Chondrocyte (in vitro differentiated cells): ENCODE measurements at places on chromosomes 16 and 17. TPM values are rescaled to one million over a fixed set of nuclear protein-coding genes. Genes with fewer than 3 reads are reported as not detected.

Gene PLLP
- total RNA-seq, result 0.02 TPM in 1 of 3 replicates, not detected in the others

Gene ICAM2
- total RNA-seq, result not detected in 3 replicates

Gene CDH3
- 1.1 to 1.6 TPM (median 1.4 TPM) in 3 replicates for total RNA-seq

GRCh38 chr17:56735842-56736241, 97.9 kb downstream of the C17orf67 start:
- peaks cover 5% of the 10 kb centered on the region for H3K27me3 ChIP-seq
- peaks cover 11% of the 10 kb centered on the region for H3K4me1 ChIP-seq
- H3K4me3 ChIP-seq, result no peak overlapping the region
- no peaks in the 10 kb centered on the region for H3K36me3 ChIP-seq
- no peak overlapping the region for H3K27ac ChIP-seq

GRCh38 chr16:56858374-56858773, 6.6 kb upstream of the SLC12A3 start:
- no peak overlapping the region for H3K4me3 ChIP-seq
- H3K27me3 ChIP-seq, result no peaks in the 10 kb centered on the region
- H3K36me3 ChIP-seq, result no peaks in the 10 kb centered on the region
- H3K4me1 ChIP-seq, result peaks cover 24% of the 10 kb centered on the region

DNA sequence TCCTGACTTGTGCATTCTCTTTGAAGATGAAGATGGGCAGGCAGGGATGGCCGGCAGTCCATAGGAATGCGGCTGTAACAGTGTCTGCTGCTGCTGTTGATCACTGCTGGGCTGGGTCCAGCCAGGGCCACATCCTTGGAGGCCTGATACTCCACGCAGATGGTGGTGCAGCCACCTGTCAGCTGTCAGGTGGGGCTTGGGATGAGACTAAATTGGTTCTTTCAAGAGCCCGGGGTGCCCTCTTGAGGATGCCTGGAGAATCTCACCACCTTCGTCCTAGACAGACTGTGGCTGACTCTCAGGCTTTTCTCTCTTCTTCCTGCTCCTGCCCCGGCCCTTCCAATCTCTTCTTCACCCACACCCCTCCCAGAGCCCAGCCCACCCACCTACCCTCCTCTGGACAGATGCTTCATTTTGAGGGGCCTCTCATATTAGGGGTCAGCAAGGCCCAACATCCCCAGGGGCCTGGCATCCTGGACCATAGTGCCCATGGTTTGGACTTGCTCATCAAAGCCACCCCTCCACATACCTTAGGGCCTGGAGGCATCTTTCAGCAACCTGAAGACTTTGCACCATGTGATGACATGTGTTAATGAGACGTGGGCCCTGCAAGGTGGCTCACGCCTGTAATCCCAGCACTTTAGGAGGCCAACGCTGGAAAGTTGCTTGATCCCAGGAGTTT, 19.1 kb downstream of the OSBPL7 start:
- no peak overlapping the region for H3K27ac ChIP-seq
- peak; percentile 63 for DNase-seq
- H3K4me1 ChIP-seq, result no peaks in the 10 kb centered on the region
